Brain microvascular endothelial cell (primary cell): ENCODE measurements at places on chromosomes 3 and 15.

- DNase-seq, result no peak
Measured at GRCh38 chr3:44886561-44886960, 12.2 kb downstream of the TGM4 start.

DNA sequence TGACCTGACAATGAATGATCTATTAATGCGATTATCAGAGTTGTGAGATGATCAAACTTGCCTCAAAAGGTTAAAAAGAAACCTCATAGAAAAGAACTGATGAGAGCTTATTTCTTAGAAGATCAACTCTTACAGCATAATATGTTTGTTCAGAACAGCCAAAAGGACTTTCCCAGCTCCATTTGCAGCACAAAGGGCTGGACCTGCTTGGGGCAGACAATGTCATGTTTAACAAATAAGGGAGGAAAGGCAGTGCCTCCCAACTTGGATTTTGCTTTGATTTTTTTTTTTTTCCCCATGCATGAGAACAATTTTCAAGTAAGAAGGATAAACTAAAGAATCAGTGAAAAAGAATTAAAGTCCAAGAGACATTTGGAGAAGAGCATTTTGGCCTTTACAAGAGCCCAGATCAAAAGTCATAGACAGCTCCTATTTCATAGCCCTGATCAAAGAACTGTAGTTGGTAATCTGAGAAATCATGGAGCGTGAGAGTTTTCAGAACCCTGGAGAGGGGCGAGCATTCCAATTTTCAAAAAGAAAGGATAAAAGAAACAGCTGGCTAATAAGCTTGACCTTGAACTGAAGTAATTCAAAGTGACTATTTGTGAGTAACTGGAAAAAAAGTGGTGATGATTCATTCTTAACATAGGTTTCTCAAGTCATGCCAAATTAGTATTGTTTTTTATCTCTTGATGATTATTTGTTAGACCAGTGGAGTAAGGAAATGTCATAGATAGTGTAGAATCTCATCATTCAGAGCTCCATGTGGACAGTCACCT is 136.0 kb upstream of the CFAP20DC start:
- peak; percentile 6 for DNase-seq

DNA sequence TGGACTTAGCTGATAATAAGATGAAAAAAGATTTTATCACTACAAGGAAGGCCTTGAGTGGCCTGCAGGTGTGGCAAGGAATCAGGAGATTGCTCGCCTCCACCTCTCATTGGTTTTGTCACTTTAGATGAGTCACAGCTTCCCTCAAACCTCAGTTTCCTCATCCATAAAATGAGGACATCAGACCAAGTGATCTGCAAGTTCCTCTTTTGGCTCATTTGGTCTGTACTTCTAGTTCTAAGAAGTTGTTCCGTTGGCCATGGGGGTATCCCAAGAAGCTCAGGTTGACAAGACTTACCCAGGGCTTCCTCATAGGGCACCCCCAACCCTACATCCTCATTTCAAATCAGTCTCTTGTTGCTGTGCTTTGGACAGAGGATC is 254.1 kb downstream of the UACA start:
- no peak for DNase-seq

- peak; percentile 17 for DNase-seq
Measured at GRCh38 chr3:119524931-119525662, 26.8 kb downstream of the TIMMDC1 start.
